ENCODE measurements at places on chromosomes 1 and 21.

- no peak for DNase-seq
Observed at GRCh38 chr1:55179177-55179835, 35.9 kb downstream of the USP24 start.

GRCh38 chr1:4344065-4344732, 310.2 kb upstream of the AJAP1 start:
- no peak for DNase-seq

DNA sequence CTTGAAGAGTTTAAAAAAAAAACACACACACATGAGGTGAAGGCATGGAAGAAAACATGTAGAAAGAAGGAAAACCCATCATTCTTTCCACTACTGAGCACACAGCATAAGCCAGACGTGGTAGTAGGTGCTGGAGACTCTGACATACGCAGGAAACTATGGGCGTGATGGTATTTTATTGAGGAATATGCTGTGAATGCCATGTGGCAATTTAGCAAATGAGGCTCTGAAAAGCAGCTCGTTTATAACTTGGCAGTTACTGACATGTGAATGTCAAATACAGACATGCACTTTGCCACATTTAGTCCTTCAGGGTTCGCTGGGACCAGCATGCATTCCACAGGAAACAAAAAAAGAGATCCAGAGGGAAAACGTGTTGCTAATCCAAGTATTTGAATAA, 74.3 kb upstream of the IFNAR2 start:
- DNase-seq, result no peak

- DNase-seq, result no peak
Observed at GRCh38 chr1:208907790-208908189, 663.6 kb upstream of the PLXNA2 start.

DNA sequence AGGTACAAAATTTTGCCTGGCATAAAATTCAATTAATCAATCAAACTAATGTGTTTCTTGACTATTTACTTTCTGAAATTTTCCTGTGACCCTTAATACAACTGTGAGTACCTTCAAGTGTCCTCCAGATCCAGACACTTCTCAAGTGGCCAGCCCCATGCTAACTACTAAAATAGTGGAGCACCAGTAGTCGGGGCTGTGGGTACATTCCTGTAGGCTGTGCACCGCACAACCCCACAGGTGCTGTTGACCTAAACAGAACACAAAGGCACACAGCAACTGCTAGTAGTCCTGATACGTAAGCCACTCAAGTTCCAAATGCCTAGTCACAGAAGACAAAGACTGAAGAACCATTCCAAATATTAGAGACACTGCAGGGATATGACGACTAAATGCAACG, 36.6 kb downstream of the TMEM50B start:
- DNase-seq, result no peak
